Stimulated activated CD8-positive, alpha-beta memory T cell treated with anti-CD3 and anti-CD28 coated beads, Interleukin-4, amount 100 ng/mL, for 1 hour (primary cell): ENCODE measurements at places on chromosomes 5 and 9.

DNA sequence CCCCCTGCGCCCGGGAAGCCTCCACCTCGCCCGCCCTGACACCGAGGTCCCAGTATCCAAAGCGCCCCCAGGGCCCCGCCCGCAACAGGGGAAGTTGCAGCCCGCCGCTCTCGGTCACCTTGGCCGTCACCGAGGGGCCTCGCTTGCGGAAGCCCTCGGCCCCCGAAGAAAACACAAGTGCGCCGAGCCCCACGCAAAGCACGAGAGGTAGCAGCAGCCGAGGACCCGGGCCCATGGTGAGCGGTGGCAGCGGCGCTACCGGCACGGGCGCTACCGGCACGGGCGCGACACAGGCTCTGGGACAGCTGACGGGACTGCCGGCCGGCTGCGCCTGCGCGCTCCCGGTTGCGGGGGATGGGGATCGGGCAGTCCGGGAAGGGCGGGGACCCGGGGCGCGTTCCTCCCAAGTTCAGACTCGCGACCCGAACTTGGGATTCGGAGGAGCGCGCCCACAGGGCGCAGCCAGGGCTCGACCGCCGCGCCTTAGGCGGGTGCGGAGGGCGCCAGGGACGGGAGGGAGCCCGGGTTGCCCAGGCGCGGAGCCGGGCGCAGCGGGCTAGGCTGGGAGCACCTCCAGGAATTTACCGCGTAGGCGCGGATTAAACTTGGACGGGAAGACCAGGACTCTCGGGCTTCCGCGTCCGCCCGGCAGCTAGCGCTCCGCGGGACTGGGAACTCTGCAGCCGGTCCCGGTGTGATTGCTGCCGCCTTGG is at the start of gene PPIC:
PPIC (minus strand) TSS at position 335 of the 713 bp plus-strand sequence; CDS start at position 235, 100 bp downstream.
- DNase-seq, result no peak

GRCh38 chr5:65014769-65015168 is 246.0 kb downstream of the CWC27 start:
- no peak for DNase-seq

GRCh38 chr5:93349613-93350012 is 231.4 kb downstream of the NR2F1-AS1 start:
- DNase-seq, result no peak

- no peak for DNase-seq
These were observed 128.9 kb upstream of the ERCC6L2 start for GRCh38 chr9:95746408-95747180.

- no peak for DNase-seq
These were observed 76.0 kb downstream of the ACTBL2 start for GRCh38 chr5:57406641-57407040.

- DNase-seq, result no peak
These were observed 68.4 kb downstream of the ANKRD33B start for GRCh38 chr5:10632110-10632761.

GRCh38 chr9:8838136-8838535 is 1038.6 kb upstream of the DMAC1 start:
- DNase-seq, result no peak

DNA sequence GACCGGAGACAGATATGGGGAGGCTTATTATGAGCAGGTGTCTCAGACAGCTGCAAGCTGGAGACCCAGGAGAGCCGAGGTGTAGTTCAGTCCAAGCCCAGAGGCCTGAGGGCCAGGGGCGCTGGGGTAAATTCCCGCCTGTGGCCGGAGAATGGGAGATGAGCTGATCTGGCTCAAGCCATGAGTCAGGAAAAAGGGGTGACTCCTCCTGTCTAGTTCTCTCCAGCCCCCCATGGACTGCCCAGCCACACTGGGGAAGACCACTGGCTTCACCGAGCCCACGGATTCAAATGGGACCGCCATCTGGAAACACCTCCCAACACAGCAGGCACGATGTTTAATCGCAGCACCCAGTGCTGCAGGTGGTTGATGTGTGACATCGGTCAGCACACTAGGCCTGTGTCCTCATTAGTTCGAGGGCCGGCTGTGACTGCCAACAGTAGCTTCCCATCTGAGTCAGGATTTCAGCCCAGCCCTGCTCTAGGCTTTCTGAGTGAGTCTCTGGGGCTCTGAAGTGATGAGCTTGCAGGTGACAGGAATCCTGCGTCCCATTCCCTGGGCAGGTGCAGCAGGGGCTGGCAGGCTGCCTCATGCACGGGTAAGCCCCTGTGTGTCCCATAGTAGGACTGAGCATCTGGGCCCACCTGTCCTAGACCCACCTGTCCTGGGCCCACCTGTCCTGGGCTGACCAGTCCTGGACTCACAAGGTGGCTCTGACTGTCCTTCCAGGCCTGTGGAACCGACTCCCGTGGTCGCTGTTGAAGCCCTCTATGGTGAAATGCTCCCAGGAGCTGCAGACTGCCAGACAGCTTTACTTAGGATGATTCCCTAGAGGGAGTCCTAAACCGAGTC is 49.7 kb downstream of the AHRR start:
- no peak for DNase-seq

DNA sequence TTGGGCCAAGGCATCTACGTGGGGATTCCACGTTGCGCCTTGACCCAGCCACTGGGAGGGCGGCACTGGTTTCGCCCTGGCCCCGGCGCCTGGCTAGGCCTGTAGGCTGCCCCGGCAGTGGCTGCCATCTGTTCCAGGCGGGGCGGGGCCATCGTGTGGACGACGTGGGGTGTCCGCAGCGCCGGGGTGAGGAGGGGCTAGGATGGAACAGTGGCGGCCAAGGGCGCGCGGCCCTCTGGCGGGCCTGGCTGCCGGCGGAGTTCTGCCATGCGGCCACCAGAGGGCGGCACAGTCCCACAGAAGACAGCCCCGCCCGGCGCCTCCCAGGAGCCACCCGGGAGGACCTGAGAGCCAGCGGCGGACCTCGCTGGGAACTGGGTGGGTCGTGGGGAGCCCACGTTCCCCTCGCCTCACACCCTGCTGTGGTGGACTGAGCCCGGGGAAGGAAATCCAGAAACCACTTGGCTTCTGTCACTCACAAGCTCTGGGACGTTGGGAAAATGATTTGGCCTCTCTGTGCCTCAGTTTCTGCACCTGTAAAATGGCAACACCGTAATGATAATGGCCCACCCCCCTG is 22.6 kb upstream of the RAPGEF1 start:
- peak; percentile 60 for DNase-seq

- no peak for DNase-seq
These were observed 1.2 kb downstream of the AP3S1 start for GRCh38 chr5:115842952-115843351.

- no peak for DNase-seq
These were observed 63.9 kb downstream of the SAXO1 start for GRCh38 chr9:18969128-18969527.

- no peak for DNase-seq
These were observed 59.0 kb downstream of the UBAP1 start for GRCh38 chr9:34237836-34238235.

DNA sequence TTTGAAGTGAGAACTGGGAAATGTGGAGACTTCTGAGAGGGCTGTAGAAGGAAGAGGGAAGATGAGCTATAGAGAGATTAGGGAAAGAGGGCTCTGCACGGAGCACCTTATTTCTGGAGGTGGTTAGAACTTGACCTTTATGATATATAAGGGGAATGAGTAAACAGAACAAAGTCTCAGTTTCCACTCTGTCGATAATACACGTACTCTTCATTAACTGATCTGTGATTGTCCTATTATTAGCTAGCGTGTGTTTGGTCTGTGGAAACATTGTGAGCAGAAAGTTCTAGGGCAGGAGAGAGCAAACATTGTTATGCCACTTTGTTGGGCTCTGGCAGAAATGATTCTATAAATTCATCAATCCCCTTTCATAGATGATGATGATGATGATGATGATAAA is 118.5 kb downstream of the UGCG start:
- DNase-seq, result no peak
